ENCODE measurements at places on chromosomes 3 and 15. TPM values are rescaled to one million over a fixed set of nuclear protein-coding genes. Genes with fewer than 3 reads are reported as not detected.

FRMD4B gene
- 23.5 TPM for total RNA-seq

PPM1L gene
- total RNA-seq: 11.1 TPM

FANCD2OS gene
- not detected for total RNA-seq

CCDC191 gene
- 5.3 TPM for total RNA-seq

DTWD1 gene
- 53.0 TPM for total RNA-seq

- H3K27ac ChIP-seq: no peak overlapping the region
- H3K4me1 ChIP-seq: no peaks in the 10 kb centered on the region
- no peak for DNase-seq
- no peak overlapping the region for H3K4me3 ChIP-seq
Observed at GRCh38 chr3:134922866-134923265, 127.8 kb downstream of the EPHB1 start.

DNA sequence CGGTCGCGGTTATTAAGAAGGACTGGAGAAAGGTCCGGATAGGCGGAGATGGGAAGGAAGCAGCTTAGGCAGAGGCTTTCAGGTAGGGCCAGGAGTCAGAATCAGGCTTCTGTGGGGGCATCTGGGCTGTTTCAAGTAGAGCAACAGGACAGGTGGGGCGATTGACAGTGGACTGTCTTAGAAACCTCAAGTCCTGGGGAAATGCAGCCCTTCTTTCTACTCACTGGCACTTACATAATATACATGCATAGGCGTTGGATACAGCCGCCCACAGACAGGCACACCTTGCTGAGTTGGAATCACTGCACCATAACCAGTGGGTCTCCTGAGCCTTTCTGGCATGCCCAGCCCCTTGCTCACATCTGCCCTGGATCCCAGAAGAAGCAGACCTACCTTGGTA lies 730 bp downstream of the MYD88 start:
- peak overlapping the region; percentile 81 for H3K4me3 ChIP-seq
- H3K36me3 ChIP-seq: no peaks in the 10 kb centered on the region
- H3K27ac ChIP-seq: peak overlapping the region; percentile 94

GRCh38 chr3:15325228-15325627 lies 7.2 kb downstream of the SH3BP5 start:
- H3K4me1 ChIP-seq: peaks cover 45% of the 10 kb centered on the region
- H3K27me3 ChIP-seq: no peaks in the 10 kb centered on the region
- no peak overlapping the region for H3K4me3 ChIP-seq
- peak; percentile 69 for DNase-seq
- H3K27ac ChIP-seq: peak overlapping the region; percentile 43

- H3K27me3 ChIP-seq: no peaks in the 10 kb centered on the region
- no peak overlapping the region for H3K27ac ChIP-seq
- no peaks in the 10 kb centered on the region for H3K36me3 ChIP-seq
Observed at GRCh38 chr3:30712991-30713390, 106.6 kb downstream of the TGFBR2 start.

GRCh38 chr3:71310359-71310979 lies 273.1 kb downstream of the FOXP1 start:
- peak; percentile 43 for DNase-seq
- no peak overlapping the region for H3K27ac ChIP-seq
- no peaks in the 10 kb centered on the region for H3K27me3 ChIP-seq
- no peaks in the 10 kb centered on the region for H3K36me3 ChIP-seq
- no peak overlapping the region for H3K4me3 ChIP-seq
